ENCODE measurements at places on chromosomes 7 and 10. TPM values are rescaled to one million over a fixed set of nuclear protein-coding genes. Genes with fewer than 3 reads are reported as not detected.

The VWDE gene
- not detected for total RNA-seq

The AKR1C4 gene
- total RNA-seq, result not detected

The TMEM176B gene
- 0.23 TPM for total RNA-seq

DNA sequence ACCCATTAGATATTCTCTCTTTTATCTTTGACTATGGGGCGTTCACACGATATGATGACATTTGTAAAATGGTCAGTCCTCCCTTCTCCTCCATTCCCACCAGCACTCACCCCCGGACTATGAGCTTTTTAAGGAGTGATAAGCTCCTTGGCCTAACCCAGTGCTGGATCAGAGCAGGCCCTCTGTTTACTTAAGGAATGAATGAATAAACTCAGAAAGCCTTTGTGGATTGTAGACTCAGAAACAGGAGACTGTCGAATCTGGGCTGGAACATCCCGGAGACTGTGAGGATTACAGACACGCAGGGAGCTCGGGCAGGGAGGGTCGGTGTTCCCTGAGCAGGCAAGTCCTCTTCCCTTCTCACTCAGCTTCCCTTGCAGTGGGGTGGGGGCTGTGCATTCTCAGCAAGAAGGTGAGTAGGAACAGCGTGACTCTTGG lies 6.8 kb upstream of the ZCCHC24 start:
- peak; percentile 21 for DNase-seq

The IDI2 gene
- total RNA-seq, result not detected

- no peak for DNase-seq
Observed at GRCh38 chr7:152136686-152137085, 111.2 kb downstream of the GALNT11 start.

DNA sequence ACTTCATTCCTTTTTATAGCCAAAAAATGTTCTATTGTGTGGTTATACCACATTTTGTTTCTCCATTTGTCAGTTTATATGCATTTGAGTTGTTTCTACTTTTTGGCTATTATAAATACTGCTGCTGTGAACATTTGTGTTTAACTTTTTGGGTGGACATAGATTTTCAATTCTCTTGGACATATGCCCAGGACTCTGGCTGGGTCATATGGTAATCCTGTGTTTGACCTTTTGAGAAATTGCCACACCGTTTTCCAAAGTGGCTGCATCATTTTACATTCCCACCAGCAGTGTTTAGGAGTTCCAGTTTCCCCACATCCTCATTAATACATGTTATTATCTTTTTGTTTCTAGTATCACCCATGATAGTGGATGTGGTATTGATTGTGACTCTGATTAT lies 39.4 kb downstream of the CSGALNACT2 start:
- no peak for DNase-seq

- peak; percentile 71 for DNase-seq
Observed at GRCh38 chr10:89355394-89355931, 22.4 kb upstream of the IFIT1B start.

The NPC1L1 gene
- not detected for total RNA-seq

DNA sequence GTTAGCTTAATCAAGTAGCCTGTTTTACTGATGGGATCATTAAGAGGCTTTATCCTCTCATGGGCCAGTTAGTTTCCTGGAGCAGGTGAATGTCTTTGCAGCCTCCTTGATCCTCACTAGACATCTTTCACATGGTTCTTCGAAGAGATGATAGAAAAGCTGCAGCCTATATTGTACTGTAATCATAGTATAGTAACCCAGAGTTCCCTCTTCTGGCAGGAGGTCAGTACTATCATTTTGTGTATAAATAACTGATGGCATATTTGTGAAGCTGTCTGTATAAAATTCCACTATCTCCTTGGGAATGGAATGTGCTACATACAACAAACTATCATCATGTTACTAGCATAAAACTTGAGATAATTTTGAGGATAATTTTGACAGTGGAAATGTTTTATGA lies 123.8 kb upstream of the PRPS1L1 start:
- no peak for DNase-seq

- DNase-seq, result no peak
Observed at GRCh38 chr10:105041956-105042355, 400.9 kb downstream of the SORCS3 start.

- DNase-seq, result no peak
Observed at GRCh38 chr7:140686921-140687320, 9.6 kb upstream of the NDUFB2 start.

- DNase-seq, result no peak
Observed at GRCh38 chr10:30830315-30831230, 201.0 kb upstream of the LYZL2 start.

GRCh38 chr10:50541921-50542320 lies 81.8 kb downstream of the SGMS1 start:
- no peak for DNase-seq

The CCL24 gene
- not detected for total RNA-seq
